ENCODE measurements at places on chromosomes 2 and 18.

- no peak for DNase-seq
Observed at GRCh38 chr2:236802862-236803261, 233.2 kb downstream of the ACKR3 start.

GRCh38 chr2:173355132-173355865 is 627 bp downstream of the CDCA7 start:
- DNase-seq: no peak

- no peak for DNase-seq
Observed at GRCh38 chr2:217206907-217207698, 347.2 kb upstream of the TNP1 start.

DNA sequence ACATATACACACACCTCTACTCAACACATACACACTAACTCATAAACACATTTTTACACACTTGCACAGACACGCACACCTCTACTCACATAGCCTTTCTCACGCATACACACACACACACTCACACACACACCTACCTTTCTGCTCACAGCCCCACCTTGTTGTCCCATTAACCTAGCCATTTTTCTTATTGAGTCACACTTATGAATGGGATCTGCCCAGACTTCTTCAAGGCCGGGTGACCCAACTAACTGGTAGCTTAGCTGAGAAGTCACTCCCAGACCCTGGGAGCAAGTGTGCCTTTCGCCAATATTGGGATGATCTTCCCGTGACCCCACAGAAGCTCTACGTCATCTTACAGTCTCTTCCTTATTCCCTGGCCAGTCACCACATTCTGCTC is 192.2 kb downstream of the NCK2 start:
- DNase-seq: no peak

GRCh38 chr2:180955101-180955500 is 25.3 kb upstream of the UBE2E3 start:
- no peak for DNase-seq

- DNase-seq: no peak
Observed at GRCh38 chr2:222100704-222101699, 197.8 kb downstream of the PAX3 start.

- DNase-seq: no peak
Observed at GRCh38 chr2:8229546-8229986, 452.3 kb upstream of the ID2 start.

- DNase-seq: no peak
Observed at GRCh38 chr18:64416990-64417389, 268.1 kb upstream of the LINC00305 start.

DNA sequence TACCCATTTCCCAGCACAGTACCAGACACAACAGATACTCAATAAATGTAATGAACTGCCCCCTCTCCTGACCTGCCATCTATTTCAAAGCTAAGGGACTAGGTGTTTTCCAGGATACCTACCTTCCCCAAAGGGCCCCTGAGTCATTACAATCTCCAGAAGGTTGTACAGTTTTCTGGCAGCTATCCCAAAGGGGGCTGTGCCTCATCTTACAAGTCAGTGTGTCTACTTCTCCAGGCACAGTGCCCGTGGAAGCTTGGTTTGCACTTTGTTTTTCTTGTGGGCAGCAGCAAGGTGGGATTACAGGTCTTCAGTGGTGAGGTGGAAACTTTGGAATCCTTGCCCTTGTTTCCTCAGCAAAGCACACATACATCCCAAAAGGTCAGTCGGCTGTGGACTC is 62.8 kb upstream of the CYP26B1 start:
- DNase-seq: no peak

DNA sequence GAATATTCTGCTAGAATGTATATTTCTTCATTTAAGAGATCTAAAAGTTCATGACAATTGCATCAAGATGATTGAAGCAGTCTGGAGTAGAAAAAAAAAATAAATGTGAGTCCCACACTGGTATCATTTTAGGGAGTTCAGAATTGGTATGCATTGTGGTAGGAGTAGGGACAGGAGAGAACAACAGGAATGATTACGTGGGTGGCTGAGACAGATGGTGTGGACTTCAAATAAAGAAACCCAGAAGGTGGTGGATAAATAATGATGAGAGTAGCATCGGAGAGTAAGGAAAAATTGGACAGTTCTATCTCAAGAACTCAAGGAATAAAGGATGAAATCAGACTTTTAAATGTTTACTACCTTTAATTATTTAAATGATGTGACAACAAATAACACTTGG is 289.6 kb downstream of the GALNT13 start:
- no peak for DNase-seq

DNA sequence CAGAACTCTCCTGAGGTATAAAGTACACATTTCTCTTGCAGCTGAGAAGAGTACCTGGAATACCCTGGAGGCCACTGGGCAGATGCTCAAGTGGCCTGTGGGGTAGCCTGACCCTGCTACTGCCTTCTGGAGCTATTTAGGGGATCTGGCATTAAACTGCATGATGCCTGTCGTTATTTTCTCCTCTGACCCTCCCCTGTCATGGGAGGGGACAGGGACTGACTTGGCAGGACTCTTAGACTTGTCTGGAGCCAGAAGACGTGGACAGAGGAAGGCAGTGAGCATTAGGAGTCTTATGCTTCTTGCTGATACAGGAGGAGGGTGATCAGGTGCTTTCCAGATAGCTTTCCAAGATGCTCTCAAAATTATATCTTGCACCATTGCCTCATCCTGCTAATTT is 24.8 kb downstream of the CNRIP1 start:
- DNase-seq: no peak

- no peak for DNase-seq
Observed at GRCh38 chr2:125512313-125512712, 1143.6 kb upstream of the GYPC start.

Measured in retinal pigment epithelial cell (primary cell).